ENCODE measurements at places on chromosomes 12 and 14. TPM values are rescaled to one million over a fixed set of nuclear protein-coding genes. Genes with fewer than 3 reads are reported as not detected.

Gene SERPINA10
- total RNA-seq = 0.28 TPM

Gene LALBA
- not detected for total RNA-seq

Gene FBXO34
- 16.0 TPM for total RNA-seq

Gene SMCO2
- not detected for total RNA-seq

Gene CDCA4
- 6.5 TPM for total RNA-seq

Gene NTF3
- total RNA-seq = 9.9 TPM

Gene COX8C
- total RNA-seq = not detected

Gene OR6C2
- total RNA-seq = not detected
